ENCODE measurements at places on chromosomes 13 and 19. TPM values are rescaled to one million over a fixed set of nuclear protein-coding genes. Genes with fewer than 3 reads are reported as not detected.

Gene KATNAL1
- 24.8 TPM for polyA plus RNA-seq

Gene ZNF534
- polyA plus RNA-seq: 0.06 TPM

Gene ZNF761
- 11.5 TPM for polyA plus RNA-seq

Gene IGFLR1
- polyA plus RNA-seq: 0.75 TPM

Gene ZNF878
- polyA plus RNA-seq: 0.16 TPM

Gene CAMSAP3
- not detected for polyA plus RNA-seq

Gene KIR3DL3
- polyA plus RNA-seq: not detected

Gene LAMP1
- polyA plus RNA-seq: 204 TPM

Gene ERFL
- polyA plus RNA-seq: not detected

Gene ATXN8OS
- polyA plus RNA-seq: not detected

Gene ZNF254
- polyA plus RNA-seq: 7.3 TPM

Gene C19orf33
- not detected for polyA plus RNA-seq

Gene LIM2
- not detected for polyA plus RNA-seq

Gene LILRB4
- polyA plus RNA-seq: not detected

Gene PSG1
- polyA plus RNA-seq: 23.3 TPM
